IMR-90 (cell line): ENCODE measurements at places on chromosomes 4 and X. TPM values are rescaled to one million over a fixed set of nuclear protein-coding genes. Genes with fewer than 3 reads are reported as not detected.

DNA sequence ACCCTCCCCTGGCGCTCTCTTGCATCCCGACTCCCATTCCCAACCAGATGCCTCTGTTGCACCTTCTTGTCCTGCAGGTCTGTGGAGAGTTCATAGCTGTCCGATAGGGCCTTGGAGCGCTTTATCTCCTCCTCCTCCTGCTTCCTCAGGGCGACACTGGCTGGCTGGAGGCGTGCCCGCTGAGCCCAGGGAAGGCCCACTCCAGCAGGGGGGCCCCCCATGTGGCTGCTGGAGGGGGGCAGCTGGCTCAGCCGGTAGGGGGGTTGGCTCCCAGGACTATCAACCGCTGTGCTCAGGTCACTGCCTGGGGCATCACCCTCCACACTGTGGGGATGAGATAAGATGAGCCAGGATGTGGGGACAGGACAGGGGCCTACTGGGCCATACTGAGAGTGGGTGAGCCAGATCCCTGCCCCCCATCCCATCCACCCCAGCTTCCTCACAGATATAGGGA is 25.6 kb downstream of the IQSEC2 start:
- no peaks in the 10 kb centered on the region for H3K4me1 ChIP-seq
- H3K27ac ChIP-seq: no peak overlapping the region

- no peak overlapping the region for H3K4me3 ChIP-seq
- no peak overlapping the region for H3K27ac ChIP-seq
- DNase-seq: no peak
Measured at GRCh38 chr4:3225936-3226335, 23.0 kb upstream of the MSANTD1 start.

GRCh38 chr4:35689870-35690269 is 554.4 kb downstream of the ARAP2 start:
- H3K4me1 ChIP-seq: no peaks in the 10 kb centered on the region
- H3K27ac ChIP-seq: no peak overlapping the region
- no peak for DNase-seq

DNA sequence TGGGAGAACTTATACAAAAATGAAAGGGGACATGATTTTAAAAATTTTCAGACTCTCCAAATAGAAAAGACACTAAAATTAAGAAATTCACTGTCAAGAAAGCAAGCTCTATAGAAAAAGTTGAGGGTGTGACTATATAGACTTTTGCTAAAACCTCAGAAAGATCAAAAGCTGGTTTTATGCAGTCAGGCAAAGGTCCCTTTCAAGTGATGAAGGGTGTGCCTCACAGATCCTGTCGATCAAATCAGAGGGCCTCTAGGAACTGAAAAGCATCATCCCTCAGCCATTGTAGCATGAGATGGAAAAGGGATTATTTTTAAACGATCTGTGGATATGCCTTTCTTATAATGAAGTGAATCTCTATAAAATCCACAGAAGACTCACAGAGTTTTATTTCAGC is 116.5 kb downstream of the FAM13A start:
- no peaks in the 10 kb centered on the region for H3K27me3 ChIP-seq

DNA sequence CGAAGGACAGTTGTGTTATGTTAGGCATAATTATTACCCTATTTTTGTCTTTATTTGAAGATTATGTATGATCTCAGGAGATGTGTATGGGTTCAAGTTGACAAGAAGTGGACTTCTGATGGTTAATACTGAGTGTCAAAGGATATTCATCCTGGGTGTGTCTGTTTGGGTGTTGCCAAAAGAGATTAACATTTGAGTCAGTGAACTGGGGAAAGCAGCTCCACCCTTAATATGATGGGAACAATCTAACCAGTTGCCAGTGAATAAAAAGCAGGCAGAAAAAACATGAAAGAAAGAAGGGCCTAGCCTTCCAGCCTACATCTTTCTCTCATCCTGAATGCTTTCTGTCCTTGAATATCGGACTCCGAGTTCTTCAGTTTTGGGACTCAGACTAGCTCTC is 332.6 kb downstream of the DTHD1 start:
- H3K36me3 ChIP-seq: no peaks in the 10 kb centered on the region
- no peak for DNase-seq
- H3K27ac ChIP-seq: no peak overlapping the region

DNA sequence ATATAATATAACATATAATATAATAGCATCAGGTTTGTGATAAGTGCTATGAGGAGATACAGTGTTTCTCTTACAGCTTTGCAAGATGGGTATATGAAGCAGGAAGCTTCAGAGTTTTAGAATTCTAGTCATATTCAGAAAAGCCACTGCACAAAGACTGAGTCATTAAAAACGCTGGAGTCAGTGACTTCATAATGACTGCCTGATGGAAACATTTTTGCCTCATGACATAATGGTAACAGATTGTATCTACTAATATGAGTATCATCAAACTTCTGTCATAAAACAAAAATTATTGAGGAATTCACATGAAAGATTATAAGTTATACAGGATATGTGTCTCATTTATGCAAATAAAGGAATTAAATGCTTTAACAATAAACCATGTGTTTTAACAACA is 46.8 kb downstream of the EPHA5 start:
- H3K4me3 ChIP-seq: no peak overlapping the region
- no peaks in the 10 kb centered on the region for H3K36me3 ChIP-seq
- peak; percentile 67 for DNase-seq
- H3K27ac ChIP-seq: no peak overlapping the region
- no peaks in the 10 kb centered on the region for H3K27me3 ChIP-seq

DNA sequence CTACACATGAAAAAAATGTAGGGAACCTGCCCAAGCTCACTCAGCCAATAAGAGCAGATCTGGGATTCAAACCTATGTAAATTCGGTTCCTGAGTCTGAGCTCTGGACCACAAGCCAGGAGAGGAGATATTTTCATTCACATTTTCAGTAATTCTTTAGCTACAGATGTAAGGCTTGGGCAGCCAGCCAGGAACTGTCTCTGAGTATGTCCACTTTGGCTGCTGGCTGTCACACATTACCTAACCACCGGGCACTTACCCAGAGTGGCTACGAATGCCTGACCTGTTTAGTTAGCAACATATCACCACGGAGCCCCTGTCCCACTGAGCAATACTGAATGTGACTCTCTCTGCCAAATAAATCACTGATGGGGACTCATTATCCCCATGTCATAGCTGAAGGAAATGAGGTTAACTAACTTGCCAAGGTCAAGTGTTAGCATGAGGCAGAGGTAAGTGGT is 15.3 kb downstream of the USP46 start:
- no peak overlapping the region for H3K4me3 ChIP-seq
- H3K27me3 ChIP-seq: no peaks in the 10 kb centered on the region
- H3K36me3 ChIP-seq: no peaks in the 10 kb centered on the region
- H3K4me1 ChIP-seq: peaks cover 12% of the 10 kb centered on the region

GRCh38 chr4:182801636-182802035 is 115.5 kb downstream of the DCTD start:
- no peaks in the 10 kb centered on the region for H3K4me1 ChIP-seq
- H3K27me3 ChIP-seq: no peaks in the 10 kb centered on the region
- no peak for DNase-seq

DNA sequence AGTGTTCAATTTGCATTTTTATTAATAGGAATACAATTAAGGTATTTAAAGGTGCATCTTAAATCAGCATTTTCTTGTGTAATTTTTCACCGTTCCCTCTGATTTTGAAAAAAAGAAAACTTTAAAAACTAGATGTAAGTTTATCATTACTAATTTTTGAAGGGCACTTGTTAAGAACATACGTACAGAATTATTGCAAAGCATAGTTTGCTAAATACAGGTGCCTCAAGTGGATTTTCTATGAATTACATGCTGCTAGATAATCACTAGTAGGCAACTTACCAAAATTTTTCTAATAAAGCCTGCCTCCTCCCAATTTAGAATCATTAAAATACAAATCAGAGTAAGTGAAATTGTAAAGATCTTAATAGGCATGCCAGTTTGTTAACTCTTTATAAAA is 8.5 kb downstream of the CNKSR2 start:
- no peaks in the 10 kb centered on the region for H3K4me1 ChIP-seq
- no peak overlapping the region for H3K4me3 ChIP-seq
- H3K36me3 ChIP-seq: no peaks in the 10 kb centered on the region
- H3K27ac ChIP-seq: no peak overlapping the region
- DNase-seq: no peak

The BEX1 gene
- total RNA-seq: 0.18 TPM in 1 of 2 replicates, not detected in the other

The ITGB1BP2 gene
- total RNA-seq: 1.7 and 3.0 TPM in 2 replicates
